ENCODE measurements at places on chromosomes 12 and 14.

DNA sequence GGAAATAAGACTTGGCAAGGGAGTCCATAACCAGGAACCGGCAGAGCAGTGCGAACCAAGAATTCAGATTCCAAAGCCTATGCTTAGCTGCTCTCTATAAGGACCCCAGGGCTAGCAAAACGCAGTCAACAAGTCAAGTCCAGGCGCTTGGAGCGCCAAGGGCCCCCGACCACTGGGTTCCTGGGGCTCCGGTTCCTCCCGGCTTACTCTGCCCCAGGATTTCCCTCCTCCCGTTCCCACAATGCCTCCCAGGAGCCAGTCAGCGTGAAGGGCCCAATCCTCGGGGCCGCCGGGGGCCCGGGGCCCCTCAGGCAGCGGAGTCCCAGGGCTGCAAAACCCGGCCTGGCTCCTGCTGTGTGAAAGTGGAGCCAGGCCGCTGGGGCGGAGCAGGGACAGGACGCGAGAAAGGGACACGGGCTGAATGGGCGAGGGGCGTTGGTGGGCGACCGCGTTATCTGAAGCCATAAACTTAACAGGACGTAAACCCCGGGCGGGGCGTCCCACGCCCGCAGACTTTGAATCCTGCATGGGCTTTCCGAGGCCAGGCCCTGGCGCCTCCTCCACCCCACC is 1.5 kb downstream of the KRT8 start:
- no peak for DNase-seq

DNA sequence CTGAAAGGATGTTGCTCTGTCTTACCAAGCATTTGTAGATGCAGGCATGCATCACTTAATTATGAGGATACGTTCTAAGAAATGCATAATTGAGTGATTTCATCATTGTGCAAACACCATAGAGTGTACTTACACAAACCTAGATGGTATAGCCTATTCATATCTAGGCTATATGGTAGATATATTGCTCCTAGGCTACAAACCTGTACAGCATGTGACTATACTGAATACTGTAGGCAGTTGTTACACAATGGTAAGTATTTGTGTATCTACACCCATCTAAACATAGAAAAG is 75.9 kb downstream of the IFT81 start:
- DNase-seq, result no peak

DNA sequence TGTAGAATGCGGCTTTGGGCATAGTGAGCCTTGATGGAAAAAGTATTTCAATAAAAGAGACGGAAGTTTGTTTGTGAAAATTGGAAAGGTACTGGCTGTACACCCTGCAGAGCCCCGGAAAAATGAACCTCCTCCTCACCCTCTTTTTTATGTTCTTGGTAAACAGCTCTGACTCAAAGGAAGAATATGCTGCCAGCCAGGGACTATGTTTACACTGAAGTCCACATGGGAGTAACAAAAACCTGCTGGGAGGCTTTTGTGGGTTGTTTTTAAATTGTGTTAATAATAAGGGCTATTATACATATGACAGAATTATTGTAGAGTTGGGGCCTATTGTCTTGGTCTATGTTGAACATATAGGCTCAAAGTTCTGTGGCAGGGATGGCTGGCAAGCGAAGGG is 70.7 kb downstream of the TTC8 start:
- DNase-seq, result no peak

DNA sequence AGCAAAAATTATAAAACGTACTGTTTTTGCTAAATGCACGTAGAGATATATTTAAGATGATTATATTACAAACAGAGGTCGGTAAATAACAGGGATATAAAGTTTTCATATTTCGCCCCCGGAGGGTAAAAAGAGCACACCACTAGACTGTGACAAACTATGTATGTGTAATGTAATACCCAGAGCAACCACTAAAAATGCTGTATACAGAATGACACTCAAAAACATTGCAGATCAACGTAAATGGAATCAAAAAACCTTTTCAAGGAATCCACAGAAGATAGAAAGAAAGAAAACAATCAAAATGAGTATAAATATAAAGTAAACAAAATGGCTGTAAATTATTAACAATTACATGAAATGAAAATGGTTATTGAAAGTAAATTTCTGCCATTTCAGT is 37.6 kb upstream of the PRB4 start:
- DNase-seq, result no peak

- no peak for DNase-seq
Observed at GRCh38 chr12:110577864-110578693, 5.0 kb downstream of the PPTC7 start.

DNA sequence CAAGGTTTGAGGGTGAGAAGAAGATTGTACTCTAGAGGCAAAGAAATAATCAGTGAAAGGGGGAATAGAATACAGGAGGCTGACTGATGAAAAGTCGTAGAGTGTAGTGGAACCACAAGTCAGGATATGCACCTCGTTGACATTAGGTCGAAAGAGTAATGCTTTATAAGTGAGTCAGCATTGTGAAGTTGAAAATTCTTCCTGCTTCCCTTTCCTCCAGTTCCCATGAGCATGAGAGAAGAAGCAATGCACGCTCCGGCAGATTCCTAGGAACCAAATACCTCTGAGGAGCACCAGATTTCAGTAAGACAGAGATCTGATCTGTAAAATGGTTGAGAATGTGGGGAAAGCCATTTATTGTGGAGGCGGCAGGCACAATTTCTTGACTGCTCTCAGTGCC is 16.5 kb downstream of the CCER1 start:
- DNase-seq, result no peak

DNA sequence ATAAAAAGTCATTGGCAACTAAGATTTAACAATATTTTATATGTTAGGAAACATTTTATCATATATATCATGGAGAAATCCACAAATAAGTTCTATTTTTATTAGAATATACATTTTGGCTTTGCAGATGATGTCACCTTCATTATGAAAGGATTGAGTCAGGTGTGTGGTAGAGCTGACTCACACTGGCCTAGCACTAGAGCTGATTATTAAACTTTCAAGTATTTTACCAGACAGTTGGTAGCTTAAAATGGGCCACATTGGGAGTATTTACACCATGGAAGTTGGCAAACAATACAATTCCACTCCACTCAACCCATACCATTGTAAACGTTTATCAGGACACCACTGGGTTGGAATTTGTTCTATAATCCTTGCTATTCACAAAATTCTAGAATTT is 1036.6 kb downstream of the TRHDE start:
- DNase-seq, result no peak

GRCh38 chr12:108394196-108394595 is 55.1 kb upstream of the CMKLR1 start:
- no peak for DNase-seq

GRCh38 chr12:58966939-58967338 is 46.6 kb upstream of the LRIG3 start:
- DNase-seq, result no peak

DNA sequence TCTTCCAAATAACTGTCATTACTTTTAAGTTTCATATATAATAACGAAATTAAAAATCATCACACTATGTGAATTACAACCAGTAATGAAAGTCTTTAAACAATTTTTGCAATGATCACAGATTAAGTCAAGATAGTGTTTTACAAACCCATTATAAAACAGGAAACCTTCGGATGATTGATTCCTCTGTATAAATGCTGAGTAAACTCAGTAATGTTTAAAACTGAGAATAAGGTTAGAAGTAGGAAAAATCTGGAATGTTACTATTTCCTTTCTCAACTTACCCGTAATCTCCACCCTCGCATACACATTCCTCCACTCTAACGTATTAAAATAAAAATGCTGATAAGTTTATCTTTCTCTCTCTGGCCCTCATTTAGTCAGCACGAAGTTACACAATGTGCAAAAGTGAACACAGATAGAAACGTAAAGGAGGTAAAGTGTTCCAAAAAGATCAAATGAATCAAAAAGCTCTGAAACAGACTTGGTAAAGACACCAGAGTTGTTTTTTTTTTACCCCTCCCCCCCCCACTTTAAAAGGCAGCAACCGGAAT is 1.6 kb downstream of the ZFC3H1 start:
- DNase-seq, result no peak

- no peak for DNase-seq
Observed at GRCh38 chr12:6914947-6915788, 788 bp downstream of the ENO2 start.

GRCh38 chr12:115944837-115945490 is 332.5 kb downstream of the MED13L start:
- no peak for DNase-seq

Measured in stimulated activated CD8-positive, alpha-beta memory T cell treated with anti-CD3 and anti-CD28 coated beads, Interleukin-4, amount 100 ng/mL, for 1 hour (primary cell).